ENCODE measurements at places on chromosomes 5 and 9.

GRCh38 chr9:74653410-74654080 is 156.4 kb downstream of the RORB start:
- DNase-seq: no peak

- no peak for DNase-seq
Measured at GRCh38 chr5:166957782-166958181, 1333.7 kb upstream of the WWC1 start.

DNA sequence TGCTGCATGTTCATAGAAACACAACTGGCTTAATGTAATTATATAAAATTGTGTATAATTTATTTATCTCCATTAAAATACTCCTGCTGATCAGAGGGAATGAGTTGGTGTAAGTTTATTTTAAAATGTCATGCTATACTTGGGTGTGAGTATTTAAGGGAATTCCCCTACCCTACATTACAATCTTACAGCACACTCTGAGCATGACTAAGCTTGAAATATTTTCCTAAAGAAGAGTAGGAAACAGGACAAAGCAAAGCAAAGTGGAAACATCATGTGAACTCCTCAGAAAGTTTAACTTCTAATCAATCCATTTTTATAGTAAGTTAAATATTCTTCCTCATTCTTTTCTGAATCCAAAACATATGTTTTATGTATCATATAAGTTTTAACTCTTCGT is 1271.3 kb downstream of the EFNA5 start:
- no peak for DNase-seq

DNA sequence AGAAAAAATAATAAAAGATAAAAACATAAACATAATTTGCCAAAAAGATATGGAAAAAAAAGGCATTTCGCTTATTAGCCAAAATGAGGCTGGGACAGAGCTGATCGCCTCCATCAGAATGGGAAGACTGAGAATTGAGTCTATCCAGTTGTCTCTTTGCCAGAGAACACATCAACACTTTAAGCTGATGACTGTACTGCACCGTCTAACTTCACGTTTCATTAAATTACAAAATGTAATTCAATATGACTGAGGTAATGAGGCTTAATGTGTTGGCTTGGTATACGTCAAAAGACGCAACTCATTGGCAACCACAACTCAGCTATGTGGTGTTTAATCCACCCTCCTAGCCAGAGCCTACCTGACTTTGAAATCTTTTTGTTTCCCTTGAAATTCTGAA is 462.7 kb upstream of the CD180 start:
- DNase-seq: no peak

DNA sequence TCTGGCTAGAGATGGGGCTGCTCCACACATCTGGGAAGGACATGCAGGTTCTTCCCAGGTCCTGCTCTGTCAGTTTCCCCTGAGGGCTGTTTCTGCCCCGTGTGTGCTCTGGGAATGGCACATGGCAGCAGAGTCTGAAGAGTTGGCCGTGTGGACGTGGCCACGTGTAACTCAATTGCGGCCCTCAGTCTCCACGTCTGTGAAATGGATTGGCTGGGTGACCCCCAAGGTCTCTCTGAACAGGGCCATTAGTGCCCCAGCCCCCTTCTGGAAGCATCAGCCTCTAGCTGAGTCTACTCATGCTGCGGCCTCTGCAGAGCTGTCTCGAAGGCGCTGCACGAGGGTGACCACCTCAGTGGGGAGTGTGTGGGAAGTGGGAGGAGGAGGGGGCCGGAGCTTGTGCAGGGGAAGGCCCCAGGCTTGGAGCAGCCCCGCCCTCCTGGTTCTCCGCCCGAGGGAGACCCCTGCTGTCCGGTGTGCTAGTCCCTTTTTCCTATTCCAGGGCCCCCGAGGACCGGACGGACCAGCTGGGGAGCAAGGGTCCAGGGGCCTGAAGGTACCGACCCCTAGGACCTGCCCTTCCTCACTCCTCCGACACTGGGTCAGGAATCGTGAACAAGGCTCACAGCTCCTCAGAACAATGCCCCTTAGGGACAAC is 58.9 kb upstream of the ORM1 start:
- no peak for DNase-seq

DNA sequence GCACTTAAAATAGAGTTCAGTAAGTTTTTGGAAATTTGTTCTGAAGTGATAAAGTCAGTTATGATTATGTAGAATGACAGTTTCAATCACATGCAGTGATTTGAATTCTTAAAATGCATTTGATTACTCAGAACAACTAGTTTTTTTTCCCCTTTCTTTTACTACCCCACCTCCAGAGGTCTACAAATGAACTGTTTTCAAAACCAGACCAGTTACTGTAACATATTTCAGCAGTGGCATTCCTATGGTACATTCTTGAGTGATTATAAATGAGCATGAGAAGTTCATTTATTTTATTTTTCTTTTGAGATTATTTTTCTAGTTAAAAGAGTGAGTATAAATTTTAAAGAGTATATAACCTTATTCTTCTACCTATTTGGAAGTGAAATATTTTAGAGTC is 71.6 kb downstream of the NNT start:
- DNase-seq: no peak

GRCh38 chr5:150153957-150154617 is 1.6 kb downstream of the PDGFRB start:
- no peak for DNase-seq

GRCh38 chr9:22010866-22011625 is 1.9 kb upstream of the CDKN2B start:
- no peak for DNase-seq

DNA sequence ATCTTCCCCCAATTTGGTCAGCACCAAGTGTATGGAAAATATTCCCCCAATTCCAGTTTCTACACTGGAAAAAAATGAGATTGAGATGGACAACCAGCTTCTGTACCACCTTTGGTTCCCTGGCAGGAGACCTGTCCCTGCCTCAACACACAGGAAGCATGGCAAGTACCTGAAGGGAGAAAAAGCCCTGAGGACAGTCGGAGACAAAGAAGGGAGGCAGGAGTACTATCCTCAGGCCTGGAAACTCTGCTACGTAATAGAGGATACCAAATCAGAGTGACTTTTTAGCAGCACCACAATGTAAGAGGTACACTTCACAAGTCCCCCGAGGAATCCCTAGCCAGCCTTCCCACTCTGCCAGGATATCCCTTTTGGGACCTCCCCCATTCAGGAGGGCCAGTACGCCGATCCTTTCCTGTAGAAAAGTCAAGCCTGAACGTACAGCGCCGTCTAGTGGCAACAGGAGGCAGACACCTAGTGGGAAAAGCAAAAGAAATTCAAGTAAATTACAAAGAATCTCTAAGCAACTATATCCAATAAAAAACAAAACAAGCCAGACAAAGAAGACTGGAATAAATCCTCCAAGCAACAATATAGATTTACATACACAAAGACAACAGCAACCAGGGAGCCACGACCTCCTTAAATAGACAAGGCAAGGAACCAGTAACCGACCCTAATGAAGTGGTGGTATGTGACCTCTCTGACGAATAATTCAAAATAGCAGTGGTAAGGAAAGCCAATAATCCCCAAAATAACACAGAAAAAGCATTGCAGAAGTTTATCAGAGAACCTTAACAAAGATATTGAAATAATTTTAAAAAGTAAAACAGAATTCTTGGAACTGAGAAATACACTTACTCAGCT is 63.3 kb upstream of the SLCO6A1 start:
- no peak for DNase-seq

DNA sequence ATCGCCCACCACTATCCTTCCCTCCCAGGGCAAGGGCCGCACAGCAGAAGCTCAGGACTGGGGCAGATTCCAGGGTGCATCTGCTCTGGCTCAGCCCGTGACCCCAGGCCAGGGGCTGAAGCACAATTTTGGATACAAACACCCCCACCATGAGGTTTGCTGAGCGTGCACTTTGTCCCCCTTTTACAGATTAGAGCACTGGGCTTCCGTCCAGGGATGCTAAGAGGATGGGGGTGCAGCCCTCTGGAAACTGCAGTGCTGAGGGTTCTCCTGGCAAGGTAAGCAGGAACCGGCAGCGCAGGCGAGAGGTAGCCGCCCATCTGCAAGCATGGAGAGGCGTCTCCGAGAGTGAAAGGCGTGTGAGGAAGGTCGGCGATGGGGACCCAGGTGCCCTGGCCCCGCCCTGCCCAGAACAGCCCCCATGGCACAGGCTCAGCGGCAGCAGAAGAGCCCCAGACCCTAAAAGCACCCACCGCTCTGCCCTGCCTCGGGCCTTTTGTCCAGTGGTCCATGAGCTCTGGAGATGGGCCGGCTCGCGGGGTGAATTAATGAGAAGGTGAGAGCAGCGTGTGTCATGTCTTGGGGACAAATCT is 54.5 kb upstream of the OLFM1 start:
- DNase-seq: no peak

GRCh38 chr9:134695144-134695543 is 53.5 kb downstream of the COL5A1 start:
- no peak for DNase-seq

DNA sequence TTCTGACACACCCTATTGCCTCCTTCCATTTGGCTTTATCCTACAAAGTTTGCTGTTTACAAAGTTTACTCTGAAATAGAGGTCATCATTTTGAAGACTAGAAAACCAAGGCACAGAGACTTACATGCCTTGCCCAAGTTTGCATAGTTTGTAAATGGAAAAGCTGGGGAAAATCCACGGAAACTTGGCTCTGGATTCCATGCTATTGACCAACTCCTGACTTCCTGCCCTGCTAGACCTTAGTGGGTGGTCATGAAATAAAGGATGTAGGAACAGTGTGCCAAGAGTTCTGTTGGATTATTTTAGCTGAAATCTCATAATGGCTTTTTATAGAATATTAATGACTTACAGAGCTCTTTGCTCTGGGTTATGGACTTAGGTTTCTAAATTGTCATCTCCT is 69.5 kb downstream of the GRIA1 start:
- no peak for DNase-seq

DNA sequence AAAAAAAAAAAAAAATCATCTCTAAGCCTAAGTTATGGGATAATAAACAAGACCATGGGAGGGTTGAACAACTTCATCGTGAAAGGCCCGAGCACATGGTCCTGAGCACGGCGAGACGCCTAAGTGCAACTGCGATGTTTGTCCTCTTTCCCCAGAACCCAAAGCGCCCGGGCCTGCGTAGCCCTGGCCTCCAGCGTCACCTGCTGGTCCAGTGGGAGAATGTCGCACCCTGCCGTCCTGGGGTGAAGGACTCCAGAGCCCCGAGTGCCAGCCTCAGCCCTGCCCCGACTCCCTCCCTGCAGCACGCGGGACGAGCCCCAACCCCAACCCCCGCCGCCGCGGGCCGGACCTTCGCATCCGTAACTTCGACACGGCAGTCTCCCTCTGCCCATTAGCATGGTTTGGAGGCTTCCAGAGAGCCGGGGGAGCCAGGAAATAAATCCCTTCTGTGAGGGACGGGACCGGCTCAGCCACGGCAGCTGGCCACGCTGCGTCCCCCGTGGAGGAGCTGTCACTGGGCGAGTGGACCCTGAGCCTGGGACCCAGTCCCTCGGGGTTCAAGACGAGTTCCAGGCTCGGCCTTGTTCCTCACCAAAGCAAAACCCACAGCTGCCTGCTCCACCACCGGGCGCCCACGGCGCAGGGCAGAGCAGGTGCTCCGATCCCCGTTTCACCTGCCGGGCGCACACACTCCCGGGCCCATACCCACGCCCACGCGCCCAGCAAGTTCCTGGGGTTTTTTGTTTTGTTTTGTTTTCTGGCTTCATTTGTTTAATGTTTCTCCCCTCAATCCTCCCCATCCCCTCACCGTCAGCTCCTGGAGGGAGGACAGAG is 132.5 kb upstream of the HAND1 start:
- peak; percentile 54 for DNase-seq

DNA sequence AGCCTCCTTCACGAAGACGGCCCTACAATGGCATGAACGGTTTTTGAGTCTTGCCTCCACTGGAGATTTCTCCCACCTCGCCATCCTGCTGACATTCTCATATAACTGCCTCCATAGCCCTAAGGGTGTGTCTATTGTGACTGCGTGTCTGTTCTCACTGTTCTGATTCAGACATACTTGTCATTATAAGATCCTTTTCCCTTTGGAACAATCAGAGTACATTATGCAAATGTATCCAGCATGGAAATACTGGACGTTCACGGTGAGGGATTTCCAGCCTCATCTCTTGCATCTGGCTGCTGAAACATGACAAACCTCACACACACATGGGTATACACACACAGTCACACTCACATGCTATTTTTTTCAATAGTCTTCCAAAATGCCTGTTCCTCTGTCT is 402.1 kb downstream of the DIRAS2 start:
- DNase-seq: no peak

GRCh38 chr9:6911901-6912638 is 154.3 kb downstream of the KDM4C start:
- no peak for DNase-seq

DNA sequence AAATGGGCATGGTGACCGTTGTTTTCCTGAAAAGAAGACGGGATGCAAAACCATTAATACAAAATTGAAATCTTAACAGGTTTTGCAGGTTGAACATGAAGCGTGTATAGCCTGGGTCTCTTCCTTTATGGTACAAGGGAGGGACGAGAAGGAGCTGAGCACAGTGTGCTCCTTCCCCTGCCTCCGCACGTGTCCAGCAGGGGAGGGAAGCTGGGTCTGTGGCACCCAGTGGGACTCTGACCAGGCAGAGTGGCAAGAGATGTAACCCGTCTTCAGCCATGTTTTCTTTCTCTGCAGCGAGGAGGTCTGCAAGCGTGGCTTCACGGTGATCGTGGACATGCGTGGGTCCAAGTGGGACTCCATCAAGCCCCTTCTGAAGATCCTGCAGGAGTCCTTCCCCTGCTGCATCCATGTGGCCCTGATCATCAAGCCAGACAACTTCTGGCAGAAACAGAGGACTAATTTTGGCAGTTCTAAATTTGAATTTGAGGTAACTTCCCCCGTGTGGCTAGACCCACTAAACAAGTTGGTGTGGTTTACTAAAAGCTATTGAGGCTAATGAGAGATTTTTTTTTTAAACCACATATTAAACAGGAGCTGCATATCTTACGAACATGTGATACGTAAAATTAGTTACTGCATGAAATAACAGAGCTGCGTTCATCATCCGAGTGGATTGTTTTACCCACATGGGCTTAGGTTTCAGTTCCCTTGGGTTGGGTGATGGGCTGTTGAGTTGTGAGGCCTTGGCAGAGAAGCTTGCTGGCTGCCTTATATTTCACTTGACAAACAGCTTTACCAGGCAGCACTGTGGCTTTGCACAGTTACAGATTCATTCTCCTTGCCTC is 143.7 kb downstream of the TRIO start:
- DNase-seq: no peak

- no peak for DNase-seq
Measured at GRCh38 chr5:152456815-152457443, 51.9 kb upstream of the NMUR2 start.

- no peak for DNase-seq
Measured at GRCh38 chr9:124694414-124695279, 76.5 kb downstream of the NR6A1 start.

GRCh38 chr5:151195622-151196021 is 28.3 kb downstream of the CCDC69 start:
- DNase-seq: no peak

DNA sequence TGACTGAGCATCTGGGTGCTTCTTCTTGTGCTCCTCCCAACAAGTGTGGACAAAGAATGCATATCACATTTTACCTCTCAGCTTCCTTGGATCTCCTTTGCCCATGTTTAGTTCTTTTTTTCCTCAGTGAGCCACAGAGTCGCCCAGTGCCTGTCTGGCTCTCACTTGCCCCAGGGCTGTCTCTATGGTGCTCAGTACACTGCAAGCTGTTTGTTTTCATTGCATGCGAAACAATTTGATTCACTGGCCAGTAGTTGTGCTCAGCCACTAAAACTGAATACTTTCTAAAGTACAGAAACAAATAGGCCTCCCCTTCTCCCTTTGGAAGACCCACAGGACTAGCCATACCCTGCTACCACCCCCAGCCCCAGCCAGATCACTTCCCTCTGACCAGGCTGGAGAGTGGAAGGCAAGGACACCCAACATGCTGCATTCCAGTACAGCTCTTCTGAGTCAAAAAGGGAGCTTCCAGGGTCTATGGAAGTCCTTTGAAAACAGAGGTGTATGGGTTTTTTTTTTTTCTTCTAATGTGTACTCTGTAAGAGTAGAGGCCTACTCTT is 3.8 kb downstream of the LHFPL2 start:
- no peak for DNase-seq
